ENCODE measurements at places on chromosomes 2 and 18.

GRCh38 chr18:33821503-33821902 lies 243.5 kb downstream of the ASXL3 start:
- no peak for DNase-seq

GRCh38 chr18:64037812-64038414 lies 68.0 kb downstream of the SERPINB8 start:
- DNase-seq, result no peak

- no peak for DNase-seq
Observed at GRCh38 chr2:58157754-58158153, 83.4 kb downstream of the FANCL start.

- DNase-seq, result no peak
Observed at GRCh38 chr2:185456517-185456916, 282.1 kb upstream of the FSIP2 start.

- DNase-seq, result no peak
Observed at GRCh38 chr18:76505614-76506013, 10.6 kb upstream of the ZNF516 start.

- no peak for DNase-seq
Observed at GRCh38 chr2:33372940-33373553, 103.4 kb upstream of the RASGRP3 start.

GRCh38 chr2:237154884-237155851 lies 69.5 kb downstream of the COPS8 start:
- no peak for DNase-seq

GRCh38 chr2:172969609-172970008 lies 106.0 kb upstream of the MAP3K20 start:
- DNase-seq, result no peak

DNA sequence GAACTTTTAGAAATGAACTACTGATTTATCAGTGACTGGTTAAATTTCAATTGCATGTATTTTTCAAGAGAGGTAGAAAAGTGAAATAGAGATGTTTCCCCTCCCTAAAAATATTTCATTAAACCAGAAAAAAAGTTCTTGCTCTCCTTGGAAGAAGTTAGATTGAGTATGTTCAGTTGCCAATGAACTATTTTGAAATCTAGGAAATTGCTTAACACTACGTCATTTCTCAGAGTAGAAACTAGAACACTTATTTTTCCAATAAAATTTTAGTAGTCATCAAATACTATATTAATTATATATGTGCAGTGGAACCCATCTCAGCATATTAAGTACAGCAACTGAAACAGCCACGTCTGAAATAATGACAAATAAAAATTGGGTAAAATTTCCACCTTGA lies 51.8 kb upstream of the STAT1 start:
- DNase-seq, result no peak

Data from neural crest cell (in vitro differentiated cells).